ENCODE measurements at places on chromosomes 4 and X.
A peak's percentile ranks its signal among the peaks of the same experiment; 100 is the strongest.

DNA sequence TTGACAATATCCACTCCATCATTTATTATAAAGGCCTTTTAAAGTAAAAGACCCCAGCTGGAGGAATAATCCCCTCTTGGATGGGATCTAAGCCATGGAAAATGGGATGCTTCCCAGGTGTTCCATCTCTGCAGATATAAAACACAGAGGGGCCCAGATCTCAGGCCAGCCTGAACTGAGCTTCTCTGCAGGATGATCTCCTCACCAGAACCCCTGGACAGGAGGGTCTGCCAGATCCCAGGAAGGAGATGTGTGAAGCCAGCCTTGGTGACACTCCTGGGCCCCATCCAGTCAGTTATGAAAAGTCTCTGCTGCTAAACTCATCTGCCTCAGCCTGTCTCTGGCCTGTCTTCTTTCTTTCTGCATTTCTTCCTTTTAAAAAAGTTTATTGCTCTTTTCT is 56.7 kb downstream of the HTRA3 start:
- no peak for DNase-seq

GRCh38 chr4:70449220-70449619 is 22.8 kb upstream of the MUC7 start:
- no peak for DNase-seq

GRCh38 chrX:9456250-9457074 is 8.4 kb upstream of the TBL1X start:
- DNase-seq, result peak; percentile 54

- DNase-seq, result no peak
Observed at GRCh38 chr4:86356425-86357210, 3.2 kb downstream of the MAPK10 start.

- DNase-seq, result no peak
Observed at GRCh38 chrX:20032201-20032600, 41.3 kb upstream of the BCLAF3 start.
